NCI-H2081 treated with DMSO at 0.1 percent for 48 hours (cell line): ENCODE measurements at places on chromosomes 13 and 19.

DNA sequence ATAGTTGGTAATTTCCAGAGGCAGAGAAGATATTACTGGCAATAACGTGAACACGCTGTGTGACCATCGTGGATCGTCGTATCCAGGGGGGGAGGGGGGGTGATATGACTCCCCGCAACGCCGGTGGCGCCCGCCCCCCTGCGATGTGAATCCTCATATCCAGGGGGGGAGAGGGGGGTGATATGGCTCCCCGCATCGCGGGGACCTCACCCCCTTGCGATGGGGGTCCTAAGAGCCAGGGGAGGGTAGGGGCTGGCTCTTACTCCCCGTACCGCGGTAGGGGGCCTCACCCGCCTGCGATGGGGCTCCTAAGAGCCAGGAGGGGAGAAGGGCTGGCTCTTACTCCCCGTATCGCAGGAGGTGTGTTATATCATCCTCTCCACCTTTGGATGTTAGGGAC lies 31.3 kb upstream of the RGCC start:
- DNase-seq = no peak

- DNase-seq = no peak
Measured at GRCh38 chr13:98549728-98550317, 27.1 kb downstream of the STK24 start.

DNA sequence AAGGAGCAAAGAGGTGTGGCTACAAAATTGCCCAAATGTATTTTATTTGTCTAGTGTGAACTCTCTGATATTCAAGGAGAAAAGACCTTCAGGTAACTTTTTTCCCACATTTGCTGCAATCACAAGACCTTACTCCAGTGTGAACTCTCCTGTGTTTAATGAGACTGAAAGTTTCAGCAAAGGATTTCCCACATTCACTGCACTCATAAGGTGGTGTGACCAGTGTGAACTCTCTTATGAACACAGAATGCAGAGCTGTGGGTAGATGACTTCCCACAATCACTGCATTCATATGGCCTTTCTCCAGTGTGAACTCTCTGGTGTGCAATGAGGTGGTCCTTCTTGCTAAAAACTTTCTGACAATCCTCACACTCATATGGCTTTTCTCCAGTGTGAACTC lies 16.4 kb downstream of the ZNF814 start:
- DNase-seq = no peak

DNA sequence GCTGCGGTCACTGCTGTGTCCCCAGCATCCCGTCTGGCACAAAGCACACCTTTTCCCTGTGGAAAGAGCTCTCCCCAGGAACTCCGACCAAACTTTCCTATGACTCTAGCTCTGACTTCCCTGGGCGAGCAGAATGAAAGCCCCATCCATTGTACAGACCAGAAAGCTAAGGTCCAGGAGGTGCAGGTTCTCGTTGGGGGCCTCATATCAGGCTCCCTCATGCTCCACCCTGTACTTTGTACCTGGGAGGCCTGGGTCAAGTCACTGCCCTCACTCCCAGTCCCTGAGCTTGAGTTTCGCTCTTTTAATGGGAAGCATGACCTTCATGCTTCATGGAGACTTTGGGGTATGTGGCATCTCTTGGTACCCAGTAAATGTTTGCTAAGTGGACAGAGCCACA lies 18.4 kb downstream of the CYTH2 start:
- no peak for DNase-seq

DNA sequence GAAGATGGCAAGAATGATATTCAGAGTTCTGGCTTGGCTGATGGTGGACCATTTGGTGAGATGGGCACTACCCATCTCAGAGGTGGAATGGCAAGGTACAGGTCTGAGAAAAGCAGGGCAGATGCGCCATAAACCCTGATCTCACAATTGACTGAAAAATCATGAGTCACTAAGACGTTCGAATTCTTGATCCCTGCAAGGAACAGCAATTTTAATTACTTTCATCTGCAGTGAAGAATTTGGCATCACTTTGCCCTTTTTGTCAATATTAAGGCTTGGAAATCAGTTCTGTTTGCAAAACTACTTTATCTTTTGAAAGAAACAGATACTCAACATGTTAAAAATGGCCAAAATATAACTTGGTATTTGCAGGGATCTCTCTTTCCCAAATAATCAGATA lies 38.1 kb downstream of the HTR2A start:
- no peak for DNase-seq
